ENCODE measurements at places on chromosomes 13 and 19.

- no peak for DNase-seq
These were observed 17.7 kb downstream of the SIAH3 start for GRCh38 chr13:45833663-45834375.

- DNase-seq: no peak
These were observed 59.5 kb downstream of the ARHGEF18 start for GRCh38 chr19:7408251-7408650.

- DNase-seq: no peak
These were observed 1.5 kb upstream of the TFDP1 start for GRCh38 chr13:113582841-113583631.

DNA sequence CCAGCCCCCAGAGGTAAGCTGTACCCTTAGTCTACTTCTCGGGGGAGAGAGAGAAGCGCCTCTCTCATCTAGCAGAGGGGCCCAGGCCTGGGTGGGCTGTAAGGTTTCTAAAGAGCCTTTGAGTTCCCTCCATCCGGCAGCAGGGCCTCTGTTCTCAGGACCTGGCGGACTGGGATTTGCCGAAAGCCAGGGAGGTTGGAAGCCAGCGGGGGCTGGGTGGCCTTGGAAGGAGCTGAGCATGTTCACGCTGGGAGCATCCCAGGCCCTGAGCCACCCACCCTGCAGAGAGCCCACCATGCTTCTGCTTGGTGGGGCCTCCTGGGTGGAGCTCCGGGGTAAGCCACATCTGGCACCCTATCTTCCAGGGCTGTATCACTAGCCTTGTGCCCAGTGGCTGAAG lies 7.8 kb downstream of the SLC7A10 start:
- no peak for DNase-seq

GRCh38 chr13:76764429-76764828 lies 121.8 kb downstream of the KCTD12 start:
- peak; percentile 46 for DNase-seq

GRCh38 chr13:39452417-39452816 lies 150.6 kb downstream of the LHFPL6 start:
- no peak for DNase-seq

- no peak for DNase-seq
These were observed 13.9 kb downstream of the DZIP1 start for GRCh38 chr13:95630593-95630992.
